ENCODE measurements at places on chromosomes 4 and X. TPM values are rescaled to one million over a fixed set of nuclear protein-coding genes. Genes with fewer than 3 reads are reported as not detected.

DNA sequence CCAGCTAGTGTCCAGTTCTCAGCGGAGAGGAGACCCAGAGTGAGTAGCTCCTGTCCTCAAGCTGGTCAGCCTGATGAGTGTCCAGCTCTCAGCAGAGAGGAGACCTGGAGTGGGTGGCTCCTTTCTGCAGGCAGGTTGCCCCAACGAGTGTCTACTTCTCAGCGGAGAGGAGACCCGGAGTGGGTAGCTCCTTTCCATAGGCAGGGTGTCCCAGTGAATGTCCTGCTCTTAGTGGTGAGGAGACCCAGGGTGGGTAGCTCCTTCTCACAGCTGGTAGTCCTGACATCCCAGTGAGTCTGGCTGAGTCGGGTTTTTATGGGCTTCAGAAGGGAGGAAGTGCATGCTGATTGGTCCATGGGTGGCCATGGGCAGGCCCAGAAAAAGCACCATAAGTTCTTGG is 55.7 kb upstream of the NUDT6 start:
- no peak for DNase-seq

DNA sequence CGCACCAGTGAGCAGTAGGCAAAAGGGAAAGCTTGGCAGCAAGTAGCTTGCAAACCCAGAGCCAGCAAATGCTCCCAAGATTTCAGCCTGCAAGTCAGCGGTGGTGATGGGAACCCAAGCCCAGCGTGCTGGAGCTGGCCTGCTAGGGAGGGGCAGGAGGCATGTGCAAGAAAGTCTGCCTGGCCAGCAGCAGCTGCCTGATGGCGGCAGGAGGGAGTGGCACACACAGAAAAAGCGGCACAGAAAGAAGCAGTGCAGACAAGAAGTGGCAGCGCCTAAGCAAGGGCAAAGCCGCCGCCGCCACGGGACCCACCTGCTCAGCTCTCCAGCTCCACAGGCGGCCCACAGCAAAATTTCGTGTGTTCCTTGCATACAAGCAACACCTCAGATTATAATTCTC is 1206.5 kb upstream of the PABPC4L start:
- DNase-seq: no peak

- no peak for DNase-seq
Measured at GRCh38 chr4:162016991-162017390, 146.8 kb downstream of the FSTL5 start.

DNA sequence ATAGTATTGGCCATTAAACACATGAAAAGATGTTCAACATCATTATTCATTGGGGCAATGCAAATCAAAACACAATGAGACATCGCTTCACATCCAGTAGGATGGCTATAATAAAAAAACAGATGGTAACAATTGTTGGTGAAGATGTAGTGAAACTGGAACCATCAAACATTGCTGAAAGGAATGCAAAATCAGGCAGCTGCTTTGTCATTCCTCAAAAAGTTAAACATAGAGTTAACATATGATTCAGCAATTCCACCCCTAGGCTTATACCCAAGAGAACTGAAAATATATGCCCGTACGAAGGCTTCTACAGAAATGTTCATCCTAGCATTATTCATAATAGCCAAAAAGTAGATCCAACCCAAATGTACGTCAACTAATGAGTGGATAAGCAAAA is 144.0 kb upstream of the NAP1L5 start:
- DNase-seq: no peak

DNA sequence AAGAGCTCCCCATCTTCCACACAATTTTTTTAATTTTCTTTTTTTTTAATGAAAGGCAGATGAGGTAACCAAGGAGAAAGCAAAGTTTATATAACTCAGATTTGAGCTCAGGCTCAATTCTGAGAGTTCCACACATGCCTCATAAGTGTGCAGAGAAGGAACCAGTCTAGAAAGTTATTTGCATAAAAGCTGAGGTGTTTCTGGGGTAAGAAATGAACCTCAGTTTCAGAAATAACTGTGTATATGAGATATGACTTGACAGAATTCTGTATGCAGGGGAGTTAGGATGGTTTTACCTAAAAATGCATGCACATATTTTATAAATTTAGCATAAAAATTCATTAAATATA is 51.3 kb downstream of the DTHD1 start:
- DNase-seq: no peak

- DNase-seq: no peak
Measured at GRCh38 chr4:185117300-185117934, 25.6 kb upstream of the SLC25A4 start.

GRCh38 chr4:157880761-157881160 is 292.1 kb downstream of the GASK1B start:
- DNase-seq: no peak

GRCh38 chrX:149979126-149979644 is 40.9 kb upstream of the EOLA2 start:
- no peak for DNase-seq

DGAT2L6 gene
- total RNA-seq: not detected

DNA sequence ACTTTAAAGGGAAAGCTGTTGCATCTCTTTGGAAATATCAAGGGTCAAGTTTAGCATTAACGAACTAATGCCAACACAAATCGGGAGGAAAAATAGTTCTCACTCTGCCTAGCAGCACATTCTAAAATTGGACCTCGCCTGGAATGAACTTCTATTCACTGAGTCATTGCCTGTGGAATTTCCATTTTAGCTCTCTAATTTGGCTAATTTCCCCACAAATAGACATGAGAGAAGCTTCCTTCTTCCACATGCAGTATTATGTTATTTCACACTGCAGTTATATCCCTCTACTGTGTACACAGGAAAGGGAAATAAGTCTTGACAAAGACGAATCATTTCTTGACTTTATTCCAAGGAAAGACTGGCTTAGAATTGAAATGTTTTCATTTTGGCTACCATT is 9.3 kb downstream of the ZXDA start:
- DNase-seq: no peak

NDST3 gene
- 0.59 TPM for total RNA-seq

EGF gene
- 6.2 TPM for total RNA-seq

MAML3 gene
- 13.5 TPM for total RNA-seq

GRCh38 chrX:129925305-129926092 is 19.5 kb downstream of the UTP14A start:
- peak; percentile 78 for DNase-seq

GRCh38 chr4:121308828-121309227 is 72.0 kb downstream of the QRFPR start:
- DNase-seq: peak; percentile 8

- DNase-seq: no peak
Measured at GRCh38 chr4:53593765-53594164, 2.5 kb upstream of the LNX1 start.

NOX1 gene
- not detected for total RNA-seq

GRCh38 chr4:2812612-2813354 is 19.9 kb downstream of the SH3BP2 start:
- DNase-seq: no peak

DNA sequence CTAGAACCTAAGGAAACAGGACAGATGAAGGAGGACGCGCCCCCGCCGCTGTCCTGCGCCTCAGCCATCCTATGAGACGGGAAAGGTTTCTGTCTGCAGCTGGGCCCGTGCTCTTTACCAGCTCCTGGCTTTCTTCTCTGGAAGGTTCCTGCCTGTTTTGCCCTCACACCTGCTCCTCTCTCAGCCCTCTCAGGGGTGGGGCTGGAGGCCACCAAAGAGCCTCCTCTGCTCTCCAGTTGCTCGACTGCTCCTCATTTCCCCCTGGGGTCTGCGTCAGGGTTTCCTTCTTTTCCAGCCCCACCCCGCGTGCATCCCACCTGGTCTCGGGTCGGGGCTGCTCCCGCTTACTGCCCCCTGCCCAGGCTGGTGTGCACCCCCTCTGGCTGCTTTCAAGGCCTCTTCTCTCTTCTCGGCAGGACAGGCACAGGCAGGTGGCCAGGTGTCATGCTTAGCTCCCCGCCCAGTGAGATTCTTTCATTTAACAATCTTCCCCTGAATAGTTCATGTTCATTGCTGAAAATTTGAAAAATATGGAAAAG is 4.6 kb downstream of the HTT-AS start:
- DNase-seq: no peak

- DNase-seq: peak; percentile 69
Measured at GRCh38 chr4:185004562-185005218, 13.6 kb upstream of the HELT start.

- DNase-seq: no peak
Measured at GRCh38 chr4:130099105-130099504, 1003.2 kb downstream of the C4orf33 start.

GRCh38 chr4:124573056-124573455 is 139.5 kb downstream of the ANKRD50 start:
- DNase-seq: no peak

KLF8 gene
- total RNA-seq: 15.4 TPM

UGT2A3 gene
- total RNA-seq: not detected

PWWP3B gene
- 5.8 TPM for total RNA-seq
